CD4-positive, alpha-beta T cell (primary cell): ENCODE measurements at places on chromosomes 2 and 18.

GRCh38 chr2:237861875-237862527 is 2.6 kb downstream of the RAMP1 start:
- no peak overlapping the region for H3K27ac ChIP-seq
- H3K4me3 ChIP-seq: no peak overlapping the region
- no peaks in the 10 kb centered on the region for H3K36me3 ChIP-seq
- peaks cover 20% of the 10 kb centered on the region for H3K4me1 ChIP-seq
- DNase-seq: no peak
- H3K27me3 ChIP-seq: peaks cover 45% of the 10 kb centered on the region

DNA sequence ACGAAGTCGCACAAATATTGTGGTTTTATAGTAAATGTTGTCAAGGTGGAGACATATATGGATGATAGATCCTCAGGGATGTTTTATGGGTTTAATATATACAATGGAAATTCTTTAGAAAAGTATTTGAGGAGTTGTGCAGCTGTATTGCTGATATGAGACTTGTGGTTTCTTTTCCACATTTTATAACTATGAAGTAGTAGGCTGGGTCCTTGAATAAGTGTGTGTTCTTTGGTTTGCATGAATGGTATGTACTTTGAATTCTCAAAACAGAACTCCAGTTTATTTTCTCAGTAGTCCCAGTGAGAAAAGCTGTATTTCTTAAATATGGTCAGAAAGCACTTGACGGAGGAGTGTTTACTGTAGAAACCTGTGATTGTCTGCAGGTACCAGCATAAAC is 42.4 kb downstream of the PLCL1 start:
- H3K4me1 ChIP-seq: peaks cover 20% of the 10 kb centered on the region
- no peaks in the 10 kb centered on the region for H3K27me3 ChIP-seq
- no peak for DNase-seq
- no peak overlapping the region for H3K4me3 ChIP-seq

- no peaks in the 10 kb centered on the region for H3K27me3 ChIP-seq
- no peak overlapping the region for H3K27ac ChIP-seq
- H3K4me3 ChIP-seq: no peak overlapping the region
These were observed 113.5 kb downstream of the PHLPP1 start for GRCh38 chr18:62828852-62829251.

GRCh38 chr2:1837022-1837421 is 92.7 kb upstream of the PXDN start:
- H3K27ac ChIP-seq: no peak overlapping the region
- H3K4me1 ChIP-seq: no peaks in the 10 kb centered on the region
- no peak for DNase-seq
- H3K36me3 ChIP-seq: no peaks in the 10 kb centered on the region

DNA sequence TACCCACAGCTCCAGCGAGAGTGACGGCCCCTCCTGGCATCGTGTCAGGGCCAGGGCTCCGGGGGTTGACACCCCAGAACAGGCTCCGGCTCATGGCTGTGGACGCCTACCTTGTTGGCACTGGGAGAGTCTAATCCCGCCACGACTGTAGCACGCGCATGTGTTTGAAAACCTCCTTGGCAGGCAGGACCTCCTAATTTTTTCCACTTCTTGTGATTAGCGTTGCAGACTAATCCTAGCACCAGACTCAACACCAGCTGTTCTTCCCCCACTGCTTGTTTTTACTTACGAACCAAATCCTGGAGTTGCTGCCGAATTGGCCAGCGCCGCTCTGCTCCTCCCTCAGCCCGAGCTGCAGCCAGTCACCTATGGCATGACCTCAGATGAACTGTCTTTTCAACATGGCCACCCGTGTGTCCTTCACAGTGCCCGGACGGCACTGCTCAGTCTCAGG is 110.7 kb downstream of the KLHL29 start:
- H3K4me3 ChIP-seq: no peak overlapping the region
- H3K4me1 ChIP-seq: peaks cover 29% of the 10 kb centered on the region
- no peaks in the 10 kb centered on the region for H3K36me3 ChIP-seq
- peaks cover 5% of the 10 kb centered on the region for H3K27me3 ChIP-seq
- DNase-seq: no peak

GRCh38 chr2:128321784-128322714 is 3.4 kb upstream of the HS6ST1 start:
- H3K27ac ChIP-seq: no peak overlapping the region
- peak; percentile 83 for DNase-seq
- H3K4me1 ChIP-seq: peaks cover 25% of the 10 kb centered on the region
- H3K27me3 ChIP-seq: no peaks in the 10 kb centered on the region
- H3K4me3 ChIP-seq: peak overlapping the region; percentile 54
- no peaks in the 10 kb centered on the region for H3K36me3 ChIP-seq

GRCh38 chr2:155377266-155377680 is 678.8 kb downstream of the KCNJ3 start:
- H3K4me1 ChIP-seq: no peaks in the 10 kb centered on the region
- no peak overlapping the region for H3K27ac ChIP-seq
- H3K27me3 ChIP-seq: no peaks in the 10 kb centered on the region
- DNase-seq: no peak
- no peaks in the 10 kb centered on the region for H3K36me3 ChIP-seq

GRCh38 chr2:189858291-189858690 is 74.0 kb downstream of the PMS1 start:
- H3K36me3 ChIP-seq: peaks cover 9% of the 10 kb centered on the region
- DNase-seq: no peak

DNA sequence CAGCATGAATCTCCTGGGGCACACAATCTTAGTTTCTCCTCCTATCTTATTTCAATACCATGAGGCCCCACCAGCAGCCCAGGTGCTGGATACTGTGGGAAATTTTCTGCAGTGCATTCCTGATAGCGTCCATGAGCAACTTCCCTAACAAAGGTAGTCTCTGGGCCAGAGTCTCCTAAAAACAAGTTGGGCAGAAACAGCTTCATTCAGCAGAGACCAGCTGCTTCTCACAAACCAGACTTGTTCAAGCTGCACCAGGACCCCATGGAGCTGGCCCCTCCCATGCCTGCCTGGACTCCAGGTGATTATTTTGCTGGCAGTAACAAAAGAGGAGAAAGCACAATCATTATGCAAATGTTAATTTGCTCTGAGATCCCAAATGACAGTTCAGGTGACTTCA is 31.4 kb downstream of the MYO5B start:
- H3K27ac ChIP-seq: no peak overlapping the region
- DNase-seq: no peak
- peaks cover 4% of the 10 kb centered on the region for H3K27me3 ChIP-seq
- H3K36me3 ChIP-seq: no peaks in the 10 kb centered on the region

- no peaks in the 10 kb centered on the region for H3K27me3 ChIP-seq
- no peak overlapping the region for H3K27ac ChIP-seq
- H3K36me3 ChIP-seq: no peaks in the 10 kb centered on the region
- H3K4me1 ChIP-seq: no peaks in the 10 kb centered on the region
- no peak for DNase-seq
- H3K4me3 ChIP-seq: no peak overlapping the region
These were observed 446.4 kb downstream of the EPHA4 start for GRCh38 chr2:221125691-221126090.

GRCh38 chr2:206971805-206972204 is 32.5 kb downstream of the CPO start:
- H3K27me3 ChIP-seq: no peaks in the 10 kb centered on the region
- H3K36me3 ChIP-seq: no peaks in the 10 kb centered on the region
- no peak overlapping the region for H3K4me3 ChIP-seq
- no peak overlapping the region for H3K27ac ChIP-seq

DNA sequence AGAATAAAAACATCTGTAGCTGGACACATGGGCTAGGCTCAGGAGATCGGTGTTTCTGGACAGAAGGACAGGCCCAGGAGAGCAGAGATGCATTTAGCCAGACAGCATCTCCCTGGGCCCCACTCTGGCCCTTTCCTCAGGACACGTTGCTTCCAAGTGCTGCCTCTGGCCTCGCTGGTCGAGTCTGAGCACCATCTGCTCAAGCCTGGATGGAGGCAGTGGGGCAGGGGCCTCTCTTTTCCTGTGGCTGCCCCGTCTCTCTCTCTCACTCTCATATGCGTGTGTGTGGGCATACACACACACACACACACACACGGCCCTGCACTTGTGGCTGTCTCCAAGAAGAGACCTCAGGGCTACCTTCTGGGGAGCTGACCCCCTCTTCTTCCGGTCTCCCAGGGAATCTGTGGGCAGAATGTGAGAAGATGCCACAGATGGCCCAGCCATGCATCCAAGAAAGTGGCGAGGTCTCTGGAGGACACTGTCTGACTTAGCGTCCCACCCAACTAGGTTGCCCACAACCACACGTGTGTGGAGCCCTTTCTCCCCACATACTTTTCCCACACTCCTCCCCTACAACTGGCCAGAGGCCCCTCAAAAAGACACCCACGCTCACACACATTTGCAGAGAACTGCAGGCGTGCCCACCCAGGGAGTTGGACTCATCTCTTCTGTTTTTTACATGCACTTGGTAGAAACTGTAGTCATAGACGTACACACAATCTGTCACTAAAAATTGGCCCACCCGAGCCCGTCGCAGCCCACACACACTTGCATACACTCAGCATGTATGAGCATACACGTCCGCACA is 19.9 kb downstream of the CELF4 start:
- no peaks in the 10 kb centered on the region for H3K27me3 ChIP-seq
- DNase-seq: no peak
- H3K27ac ChIP-seq: no peak overlapping the region
- no peaks in the 10 kb centered on the region for H3K4me1 ChIP-seq

GRCh38 chr2:71502941-71503738 is 49.8 kb downstream of the DYSF start:
- H3K27me3 ChIP-seq: no peaks in the 10 kb centered on the region
- no peaks in the 10 kb centered on the region for H3K36me3 ChIP-seq
- H3K4me3 ChIP-seq: no peak overlapping the region
- H3K4me1 ChIP-seq: no peaks in the 10 kb centered on the region

DNA sequence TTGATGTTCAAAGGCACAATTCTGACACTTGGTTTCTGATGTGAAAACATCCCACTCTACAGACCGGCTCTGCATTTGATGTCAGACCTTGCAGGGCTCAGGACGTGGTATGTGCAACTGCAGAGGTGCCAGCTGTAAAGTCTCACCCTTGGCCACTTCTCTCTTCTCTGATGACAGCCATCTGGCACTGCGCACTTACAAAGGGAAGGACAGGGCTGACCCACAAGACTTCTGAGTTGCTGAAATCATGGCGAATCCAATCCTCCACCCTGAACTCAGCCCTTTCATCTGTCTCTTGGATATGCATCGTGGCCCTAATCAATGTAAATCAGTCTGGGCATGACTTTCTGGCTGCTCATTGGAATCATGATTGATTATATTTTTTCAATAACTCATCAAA is 82.5 kb downstream of the SEPTIN10 start:
- no peaks in the 10 kb centered on the region for H3K36me3 ChIP-seq
- no peaks in the 10 kb centered on the region for H3K4me1 ChIP-seq
- no peak overlapping the region for H3K4me3 ChIP-seq
- no peaks in the 10 kb centered on the region for H3K27me3 ChIP-seq
- no peak for DNase-seq

DNA sequence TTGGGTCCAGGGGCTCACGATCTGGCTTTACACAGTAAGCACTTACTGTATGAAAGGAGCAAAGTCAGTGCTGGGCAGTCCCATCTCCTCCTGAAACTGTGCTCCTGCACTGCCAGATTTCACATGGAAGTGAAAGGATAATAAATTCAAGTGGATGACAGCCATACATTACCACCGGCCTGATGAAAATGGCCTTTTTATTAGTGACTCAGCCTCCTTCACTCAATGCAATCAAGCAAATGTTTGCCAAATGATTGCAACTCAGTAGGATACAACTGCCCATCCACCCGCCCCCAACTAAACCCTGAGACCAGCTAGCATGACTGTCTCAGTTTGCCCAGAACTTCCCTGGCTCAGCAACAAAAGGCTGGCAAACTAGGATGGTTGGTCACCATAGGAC is 77.1 kb downstream of the MYO5B start:
- H3K27ac ChIP-seq: no peak overlapping the region
- no peaks in the 10 kb centered on the region for H3K27me3 ChIP-seq
- DNase-seq: no peak
- H3K4me1 ChIP-seq: no peaks in the 10 kb centered on the region
- no peaks in the 10 kb centered on the region for H3K36me3 ChIP-seq

GRCh38 chr18:12515550-12515949 is 107.8 kb downstream of the PRELID3A start:
- H3K4me3 ChIP-seq: no peak overlapping the region
- DNase-seq: no peak
- no peaks in the 10 kb centered on the region for H3K27me3 ChIP-seq
- no peaks in the 10 kb centered on the region for H3K4me1 ChIP-seq
- H3K27ac ChIP-seq: no peak overlapping the region

DNA sequence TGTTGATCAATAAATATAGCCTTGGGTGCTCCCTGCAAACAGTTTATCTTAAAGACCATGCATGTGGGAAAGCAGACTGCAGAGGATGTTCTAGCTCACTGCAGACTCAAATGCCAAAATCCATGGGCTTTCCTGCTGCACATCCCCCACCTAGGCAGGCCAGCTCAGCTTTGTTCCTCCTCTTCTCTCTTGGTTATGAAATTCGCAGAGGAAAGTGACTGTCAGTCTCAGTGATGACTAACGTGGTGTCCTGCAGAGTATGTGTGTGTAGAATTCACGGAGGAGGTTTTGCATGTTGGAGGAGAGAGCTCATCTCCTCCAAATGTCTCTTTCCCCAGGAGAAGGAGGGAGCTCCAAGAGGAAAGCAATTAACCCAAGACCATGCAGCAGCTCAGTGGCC is 21.4 kb upstream of the KCNS3 start:
- H3K36me3 ChIP-seq: no peaks in the 10 kb centered on the region
- no peak for DNase-seq
- no peak overlapping the region for H3K27ac ChIP-seq
- peaks cover 10% of the 10 kb centered on the region for H3K27me3 ChIP-seq
- no peaks in the 10 kb centered on the region for H3K4me1 ChIP-seq
- no peak overlapping the region for H3K4me3 ChIP-seq

DNA sequence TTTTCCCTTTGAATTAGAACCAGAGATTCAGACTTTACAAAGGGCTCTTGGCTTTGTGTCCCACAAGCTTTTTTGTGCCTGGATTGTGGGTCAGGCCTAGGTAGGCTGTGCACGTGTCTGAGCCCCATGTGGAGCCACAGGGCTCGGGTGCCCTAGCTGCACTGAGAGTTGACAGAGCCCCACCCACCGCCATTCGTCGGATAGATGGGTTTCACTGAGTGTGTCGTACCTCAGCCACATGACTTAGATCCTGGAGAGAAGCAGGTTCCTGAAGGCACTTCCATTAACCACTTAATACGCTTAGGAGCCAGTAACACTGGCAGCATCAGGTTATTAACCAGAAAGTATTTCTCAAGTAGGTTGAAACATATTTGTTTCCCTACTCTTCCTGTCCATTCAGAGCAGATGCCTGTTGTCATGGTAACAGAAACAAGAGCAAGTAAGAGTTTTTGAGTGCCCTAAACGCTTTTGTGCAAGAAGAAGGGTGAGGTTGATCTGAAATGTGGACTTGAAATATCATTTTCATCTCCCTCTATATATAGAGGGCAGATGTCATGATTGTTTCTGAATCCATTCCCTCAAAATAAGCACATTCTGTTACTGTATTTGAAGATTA is 30.0 kb downstream of the ADCYAP1 start:
- H3K27ac ChIP-seq: no peak overlapping the region
- H3K27me3 ChIP-seq: no peaks in the 10 kb centered on the region
- H3K4me3 ChIP-seq: no peak overlapping the region
